GM04504 (cell line): ENCODE measurements at places on chromosomes 5 and 9.

DNA sequence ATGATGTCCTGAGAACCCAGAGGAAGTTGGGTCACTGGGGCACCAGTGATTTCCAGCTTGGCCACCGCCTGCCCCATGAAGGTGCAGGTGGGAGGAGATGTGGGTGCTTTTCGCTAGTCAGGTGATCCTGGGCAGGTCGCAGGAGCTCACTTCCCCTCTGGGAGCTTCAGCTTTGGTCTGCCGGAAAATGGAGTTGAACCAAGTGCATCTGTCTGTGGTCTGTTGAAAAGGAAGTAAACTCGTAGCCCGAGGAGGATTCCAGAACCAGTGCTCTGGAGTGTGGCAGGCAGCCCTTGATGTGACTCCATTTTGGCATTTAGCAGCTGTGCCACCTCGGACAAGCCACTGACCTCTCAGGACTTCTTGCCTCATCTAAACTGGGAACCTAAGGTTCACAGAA lies 81.8 kb upstream of the HRH2 start:
- DNase-seq: no peak

- DNase-seq: no peak
Observed at GRCh38 chr5:99239826-99240360, 311.1 kb upstream of the CHD1 start.

GRCh38 chr5:104541141-104541785 lies 978.7 kb upstream of the NUDT12 start:
- DNase-seq: peak; percentile 8

DNA sequence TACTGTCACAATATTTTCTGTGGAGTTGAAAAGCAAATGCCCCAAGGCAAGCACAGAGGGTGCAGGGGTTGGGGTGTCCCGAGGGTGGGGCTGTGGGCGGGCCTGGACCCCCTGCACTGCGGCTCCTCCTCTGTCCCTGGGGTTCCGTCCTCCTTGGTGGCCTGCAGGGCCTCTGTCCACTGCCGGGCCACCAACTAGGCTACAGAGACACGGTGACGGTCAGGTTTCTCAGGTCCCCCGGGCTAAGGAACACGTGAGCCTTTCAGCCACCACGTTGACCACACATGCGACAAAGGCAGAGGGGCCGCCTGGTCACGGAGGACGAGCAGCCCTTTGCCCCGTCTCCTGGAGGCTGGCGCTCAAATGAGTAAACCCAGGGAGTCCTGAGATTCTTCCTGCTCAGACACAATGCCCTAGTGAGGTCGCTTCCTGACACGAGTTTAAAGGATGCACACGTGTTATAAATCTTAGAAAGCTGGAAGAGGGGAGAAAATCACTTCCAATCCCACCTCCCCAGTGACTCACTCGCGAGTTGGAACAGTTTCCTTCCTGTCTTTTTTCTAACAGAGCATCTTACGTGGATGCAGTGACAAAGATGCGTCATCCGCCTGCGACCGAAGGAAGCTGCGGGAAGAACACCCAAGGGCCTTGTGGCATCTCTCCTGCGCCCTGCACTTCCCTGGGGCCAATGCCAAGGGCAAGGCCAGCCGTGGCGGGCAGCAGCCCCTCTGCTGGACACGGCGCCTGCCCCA lies 24.8 kb upstream of the OBP2B start:
- no peak for DNase-seq

DNA sequence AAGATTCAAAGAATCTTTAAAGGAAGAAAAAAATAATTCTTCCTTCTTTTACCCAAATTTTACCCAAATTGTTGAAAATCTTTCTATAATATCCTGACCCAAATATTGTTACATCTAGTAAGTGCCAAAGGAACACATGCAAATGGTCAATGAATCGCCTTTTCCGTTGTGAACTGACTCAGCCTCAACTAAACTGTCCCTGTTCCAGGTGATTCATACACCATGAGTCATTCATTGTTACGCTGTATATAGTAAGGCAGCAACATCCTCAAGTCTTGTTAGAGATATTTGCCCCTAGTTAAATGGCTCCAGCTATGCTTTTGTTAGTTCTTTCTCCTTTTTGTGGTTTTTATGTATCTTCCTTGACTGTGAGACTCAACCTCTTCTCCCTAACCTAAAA lies 9.7 kb downstream of the PTGER4 start:
- peak; percentile 80 for DNase-seq

DNA sequence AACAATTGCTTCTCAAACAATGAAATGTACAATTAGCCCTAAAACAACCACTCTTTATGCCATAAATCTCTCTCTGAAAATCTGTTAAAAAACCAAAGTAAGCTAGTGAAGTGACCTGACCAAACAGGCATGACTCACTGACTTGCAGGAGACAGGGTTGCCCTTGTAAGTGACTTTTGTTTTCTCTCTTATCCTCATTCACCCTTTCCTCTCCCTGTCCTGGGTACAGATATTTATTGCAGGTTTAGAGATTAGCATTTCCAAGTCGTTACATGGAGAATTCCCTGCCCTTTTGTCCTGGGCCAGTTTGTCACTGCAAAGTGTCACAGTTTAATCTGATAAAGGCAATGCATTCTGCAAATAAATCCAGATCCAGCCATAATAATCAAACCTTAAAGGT lies 484.2 kb downstream of the IRX1 start:
- no peak for DNase-seq

DNA sequence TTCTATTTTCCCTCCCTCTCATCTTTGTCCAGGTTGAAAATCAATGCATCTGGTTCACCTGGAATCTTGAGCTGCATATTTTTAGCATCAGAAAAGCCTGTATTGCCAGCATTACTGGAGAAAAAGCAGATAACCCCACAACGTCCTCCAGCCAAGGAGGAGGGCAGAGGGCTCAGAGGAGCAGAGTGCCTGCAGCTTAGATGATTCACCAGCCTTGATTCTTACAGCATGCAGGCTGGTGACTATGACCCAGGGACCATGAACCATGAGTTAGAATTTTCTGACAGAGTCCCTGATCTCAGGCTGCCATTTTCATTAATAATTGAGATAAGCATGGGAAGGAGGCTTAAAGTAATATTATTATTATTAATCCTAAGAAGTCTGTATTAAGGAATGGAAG lies 278.2 kb downstream of the BRINP1 start:
- DNase-seq: no peak

GRCh38 chr5:99019812-99020697 lies 91.2 kb upstream of the CHD1 start:
- peak; percentile 90 for DNase-seq

DNA sequence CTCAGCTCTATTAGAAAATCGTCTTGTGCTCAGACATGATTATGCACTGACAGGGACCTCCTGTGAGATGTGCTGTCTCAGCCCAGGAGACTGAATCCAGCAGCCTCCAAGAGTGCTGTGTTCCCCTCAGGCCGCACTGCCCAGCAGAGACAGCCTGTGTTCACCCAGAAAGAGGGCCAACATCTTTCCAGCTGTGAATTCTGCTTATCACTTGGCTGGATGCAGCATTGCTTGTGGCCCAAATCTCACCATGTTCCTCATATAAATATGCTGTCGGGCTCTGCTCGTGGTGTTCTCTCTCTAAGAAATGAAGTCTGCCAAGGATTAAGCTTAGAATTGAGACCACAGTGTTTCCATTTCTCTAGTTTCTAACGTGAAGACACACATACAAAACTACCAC lies 983.0 kb upstream of the WWC1 start:
- DNase-seq: no peak

DNA sequence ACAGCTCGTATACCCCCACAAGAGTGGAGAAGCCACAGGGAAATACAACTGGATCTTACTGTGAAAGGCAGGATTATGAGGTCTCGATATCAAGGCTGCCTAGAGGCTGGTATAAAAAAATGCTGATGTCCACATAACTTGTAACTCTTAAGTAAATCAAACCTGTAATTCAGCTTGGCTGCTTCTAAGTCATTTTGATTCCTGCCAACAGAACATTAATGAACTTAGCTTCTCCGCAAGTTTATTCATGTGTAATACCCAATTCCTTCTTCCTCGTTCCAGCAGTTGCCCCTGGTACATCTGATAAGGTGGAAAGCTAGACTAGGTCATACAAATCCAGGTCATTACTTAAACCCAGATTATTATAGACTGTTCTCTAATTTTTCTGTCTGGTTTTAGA lies 16.4 kb upstream of the SMIM15 start:
- no peak for DNase-seq

- no peak for DNase-seq
Observed at GRCh38 chr9:129640086-129640870, 1.7 kb downstream of the ASB6 start.

GRCh38 chr5:180594311-180595045 lies 3.2 kb upstream of the SCGB3A1 start:
- no peak for DNase-seq

DNA sequence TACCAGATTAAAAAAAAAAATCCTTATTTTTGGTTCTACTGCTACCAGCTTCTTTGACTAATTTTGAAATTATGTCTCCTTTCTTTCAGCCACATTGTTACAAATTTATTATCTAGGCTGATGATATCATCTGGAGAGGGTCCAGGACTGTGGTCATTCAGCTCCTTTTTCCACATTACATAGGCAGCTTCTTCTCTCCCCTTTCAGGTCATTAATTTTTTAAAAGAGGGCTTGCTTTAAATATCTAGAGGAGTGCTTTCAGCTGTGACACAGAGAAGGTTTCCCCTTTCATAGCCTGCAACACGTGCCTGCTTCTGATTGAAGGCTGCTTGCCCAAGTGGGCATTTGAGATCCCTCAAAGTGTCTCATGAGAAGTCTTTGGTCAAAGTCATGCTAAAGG lies 155.7 kb upstream of the PAPPA start:
- DNase-seq: peak; percentile 88

DNA sequence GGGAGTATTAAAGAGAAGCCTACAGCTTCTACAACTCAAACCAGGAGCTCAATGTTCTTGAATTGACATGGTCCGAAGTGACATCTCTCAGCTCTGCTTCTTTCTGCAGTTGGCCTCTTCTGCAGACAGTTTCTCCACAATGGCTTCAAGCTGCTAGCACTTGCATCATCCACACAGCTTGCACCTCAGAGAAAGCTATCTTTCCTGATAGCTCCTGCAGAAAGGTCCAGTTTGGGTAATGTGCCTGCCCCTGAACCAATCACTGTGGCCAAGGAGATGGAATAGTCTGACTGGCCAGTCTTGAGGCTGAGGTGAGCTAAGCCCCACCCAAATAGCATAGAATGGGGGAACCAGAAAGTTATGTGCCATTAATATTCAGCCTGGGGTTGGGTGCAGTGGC lies 95.8 kb upstream of the ABCA1 start:
- DNase-seq: no peak

GRCh38 chr5:11289733-11290132 lies 528.7 kb upstream of the DAP start:
- no peak for DNase-seq

DNA sequence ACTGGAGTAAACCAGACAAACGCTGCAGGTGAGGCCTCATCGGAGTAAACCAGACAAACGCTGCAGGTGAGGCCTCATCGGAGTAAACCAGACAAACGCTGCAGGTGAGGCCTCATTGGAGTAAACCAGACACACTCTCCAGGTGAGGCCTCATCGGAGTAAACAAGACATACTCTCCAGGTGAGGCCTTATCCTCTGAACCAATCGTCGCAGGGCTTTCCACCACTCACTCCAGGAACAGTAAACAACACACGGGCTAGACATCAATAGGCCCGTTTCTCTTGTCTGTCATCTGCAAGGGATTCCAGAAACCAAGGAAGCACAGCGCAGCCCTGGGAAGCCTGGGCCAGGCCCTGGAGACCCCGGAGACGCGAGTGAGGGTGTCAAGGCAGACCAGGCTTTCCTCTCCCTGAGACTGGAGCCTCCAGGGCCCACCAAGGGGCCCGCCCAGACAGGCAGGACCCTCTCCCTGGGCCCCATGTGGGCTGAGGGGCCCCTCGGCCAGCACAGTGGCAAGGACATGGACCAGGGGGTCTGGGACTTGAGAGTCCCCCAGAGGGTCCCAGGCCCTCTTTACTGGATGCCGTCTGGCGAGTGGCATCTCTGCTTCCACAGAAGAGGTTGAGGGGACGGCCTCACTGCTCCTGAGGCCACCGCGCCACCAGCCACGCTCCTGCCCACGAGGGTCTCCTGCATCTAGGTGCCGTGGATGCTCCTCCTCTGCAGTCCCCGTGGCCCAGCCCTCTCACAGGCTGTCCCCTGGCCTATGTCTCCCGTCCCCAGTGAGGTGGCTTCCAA lies 26.4 kb upstream of the NSMF start:
- no peak for DNase-seq

- DNase-seq: no peak
Observed at GRCh38 chr9:26132746-26133312, 454.6 kb upstream of the TUSC1 start.

- DNase-seq: no peak
Observed at GRCh38 chr5:174100490-174100889, 55.0 kb downstream of the NSG2 start.

DNA sequence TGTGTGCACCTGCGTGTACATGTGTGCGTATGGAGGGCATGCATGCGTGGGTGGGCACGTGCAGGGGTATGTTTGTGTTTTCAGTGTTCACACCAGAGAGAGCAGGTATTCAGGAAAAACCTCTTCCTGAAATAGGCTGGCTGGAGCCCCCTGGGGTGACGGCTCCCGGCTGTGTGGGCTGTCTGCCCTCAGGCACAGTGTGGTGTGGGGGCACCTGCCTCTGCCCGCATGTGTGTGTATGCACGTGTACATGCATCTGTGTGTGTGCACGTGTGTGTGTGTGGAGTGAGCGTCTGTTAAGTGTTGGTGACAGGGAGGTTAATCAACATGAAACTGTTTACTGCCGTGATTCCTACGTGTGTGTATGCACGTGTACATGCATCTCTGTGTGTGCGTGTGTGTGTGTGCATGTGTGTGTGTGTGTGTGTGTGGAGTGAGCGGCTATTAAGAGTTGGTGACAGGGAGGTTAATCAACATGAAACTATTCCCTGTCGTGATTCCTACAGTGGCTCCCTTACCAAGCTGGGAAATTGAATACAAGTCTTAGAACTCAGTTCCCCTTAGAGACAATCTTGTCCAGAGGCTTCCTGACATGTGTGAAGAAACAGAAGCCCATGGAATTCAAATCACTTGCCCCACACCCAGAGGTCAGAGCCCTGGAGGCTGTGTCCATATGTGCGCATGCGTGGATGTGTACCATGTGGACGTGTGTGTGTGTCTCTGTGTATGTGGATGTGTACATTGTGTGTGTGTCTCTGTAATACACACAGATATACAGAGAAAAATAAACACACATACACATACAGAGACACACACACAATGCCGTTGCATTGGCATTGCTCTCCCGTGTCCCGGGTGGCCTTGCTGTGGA lies 372.4 kb upstream of the IRX4 start:
- DNase-seq: no peak

GRCh38 chr9:124084087-124084486 lies 72.5 kb downstream of the LHX2 start:
- no peak for DNase-seq
